ENCODE measurements at places on chromosomes 1 and 21.

DNA sequence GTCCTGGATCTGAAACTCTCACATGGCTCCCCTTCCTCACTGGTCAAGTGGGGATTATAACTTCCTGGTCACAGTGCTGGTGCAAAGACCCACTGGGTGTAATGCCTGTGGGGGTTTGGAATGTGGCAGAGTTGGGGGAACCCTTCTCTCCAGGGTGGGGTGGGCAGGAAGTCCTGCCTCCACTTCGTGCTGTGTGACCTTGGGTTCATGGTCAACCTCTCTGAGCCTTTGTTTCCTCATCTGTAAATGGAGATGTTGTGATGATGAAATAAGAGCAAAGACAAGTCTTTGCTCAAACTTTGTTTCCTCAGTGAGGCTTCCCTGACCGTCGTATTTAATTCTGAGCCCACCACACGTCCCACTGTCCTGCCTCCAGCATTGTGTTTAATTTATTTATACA is 564.7 kb downstream of the PTPRU start:
- no peak for DNase-seq

DNA sequence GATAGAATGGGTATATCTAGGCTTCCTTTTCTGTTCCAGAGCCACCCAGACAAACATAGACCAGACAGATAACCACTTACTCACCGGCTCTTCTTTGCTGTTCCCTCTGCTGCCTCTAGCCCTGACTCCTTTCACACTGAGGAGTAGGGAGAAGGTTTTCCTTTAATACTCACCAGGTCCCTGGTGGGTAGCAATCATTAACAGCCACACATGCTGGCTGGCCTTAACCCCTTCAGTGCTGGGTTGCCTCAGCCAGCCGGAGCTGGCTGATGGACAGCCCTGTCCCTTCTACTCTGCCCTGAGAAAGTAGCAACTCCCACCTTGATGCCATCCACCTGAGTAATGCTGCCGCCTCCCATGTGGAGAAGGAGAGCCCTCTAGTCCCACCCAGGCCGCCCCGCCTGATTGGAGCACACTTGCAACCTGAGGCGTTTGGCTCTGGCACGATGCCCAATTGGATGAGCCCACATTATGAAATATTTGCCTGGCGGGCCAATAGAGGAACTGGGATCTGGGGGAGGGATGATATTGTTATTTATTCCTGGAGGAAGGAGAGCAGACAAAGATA is 71.6 kb downstream of the PLEKHA6 start:
- no peak for DNase-seq

- no peak for DNase-seq
Measured at GRCh38 chr1:218510153-218510772, 165.1 kb downstream of the TGFB2 start.

DNA sequence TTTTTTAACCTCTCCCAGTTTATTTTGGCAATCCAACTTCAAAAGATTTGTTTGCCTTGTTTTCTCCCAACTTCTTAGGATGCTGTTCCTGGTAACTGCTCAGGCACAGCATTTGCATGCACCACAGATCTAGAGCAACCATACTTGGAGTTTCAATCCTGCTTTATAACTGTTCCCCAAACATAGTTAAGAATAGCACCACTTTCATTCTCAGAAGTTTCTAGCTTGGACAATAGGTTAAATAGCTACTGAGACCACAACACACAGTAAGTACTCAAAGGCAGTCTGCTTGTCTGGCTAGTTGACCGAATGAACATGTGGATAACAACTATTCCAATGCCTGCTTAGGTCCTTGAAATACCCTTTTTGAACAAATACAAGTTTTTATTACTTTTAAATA is 76.8 kb downstream of the FOXJ3 start:
- no peak for DNase-seq

- no peak for DNase-seq
Measured at GRCh38 chr1:34970220-34970735, 14.9 kb downstream of the TMEM35B start.

- DNase-seq = no peak
Measured at GRCh38 chr1:91054780-91055481, 33.1 kb upstream of the ZNF644 start.

- no peak for DNase-seq
Measured at GRCh38 chr1:146032631-146033219, 11.2 kb upstream of the HJV start.

DNA sequence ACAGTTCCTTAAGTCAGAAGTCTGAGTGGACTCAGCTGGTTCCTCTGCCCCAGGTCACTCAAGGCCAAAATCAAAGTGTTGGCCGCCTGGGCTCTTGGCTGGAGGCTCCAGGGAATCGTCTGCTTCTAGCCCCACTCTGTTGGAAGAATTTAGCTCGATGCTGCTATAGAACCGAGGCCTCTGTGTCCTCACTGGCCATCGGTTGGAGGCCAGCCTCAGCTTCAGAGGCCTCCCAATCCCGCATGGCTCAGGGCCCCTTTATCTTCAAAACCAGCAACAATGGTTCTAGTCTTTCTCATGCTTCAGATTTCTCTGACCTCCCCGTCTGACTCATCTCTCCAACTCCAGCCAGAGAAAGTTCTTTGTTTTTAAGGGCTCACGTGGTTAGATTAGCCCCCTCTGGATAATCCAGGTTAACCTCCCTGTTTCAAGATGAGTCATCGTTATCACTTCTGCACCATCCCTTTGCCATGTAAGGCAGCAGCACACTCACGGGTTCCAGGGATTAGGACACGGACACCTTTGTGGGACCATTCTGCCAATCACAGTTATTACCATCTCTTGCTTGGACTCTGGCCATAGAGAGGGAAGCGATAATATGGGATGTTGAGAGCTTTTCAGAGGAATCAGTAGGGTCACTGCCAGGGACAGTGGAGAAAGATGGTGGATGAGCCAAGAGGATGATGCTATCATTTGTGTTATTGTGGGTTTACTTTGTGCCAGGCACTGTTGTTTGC is 13.6 kb downstream of the FHAD1 start:
- no peak for DNase-seq

- no peak for DNase-seq
Measured at GRCh38 chr1:27455139-27455811, 34.7 kb downstream of the WASF2 start.

GRCh38 chr1:5551274-5551975 is 440.8 kb downstream of the NPHP4 start:
- no peak for DNase-seq

Data from astrocyte of the cerebellum (primary cell).